ENCODE measurements at places on chromosomes 16 and 17.

- DNase-seq, result no peak
Measured at GRCh38 chr17:38879878-38880665, 10.2 kb downstream of the LASP1 start.

DNA sequence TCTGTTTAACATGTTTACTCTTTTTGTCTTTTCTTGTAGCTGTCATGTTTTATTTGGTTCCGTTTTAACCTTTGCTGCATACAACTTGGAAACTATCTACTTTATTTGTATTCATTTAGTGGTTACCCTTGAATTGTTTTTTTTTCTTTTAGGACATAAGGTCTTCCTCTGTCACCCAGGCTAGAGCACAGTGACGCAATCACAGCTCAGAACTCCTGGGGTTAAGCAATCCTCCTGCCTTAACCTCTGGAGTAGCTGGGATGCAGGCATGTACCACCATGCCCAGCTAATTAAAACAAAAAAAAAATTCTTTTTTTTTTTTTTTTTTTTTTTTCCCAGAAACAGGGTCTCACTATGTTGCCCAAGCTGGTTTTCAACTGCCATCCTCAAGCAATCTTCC lies 29.8 kb upstream of the USP43 start:
- no peak for DNase-seq

- DNase-seq, result no peak
Measured at GRCh38 chr16:26668026-26668425, 398.7 kb upstream of the C16orf82 start.

GRCh38 chr16:15450624-15451023 lies 16.2 kb downstream of the BMERB1 start:
- no peak for DNase-seq

DNA sequence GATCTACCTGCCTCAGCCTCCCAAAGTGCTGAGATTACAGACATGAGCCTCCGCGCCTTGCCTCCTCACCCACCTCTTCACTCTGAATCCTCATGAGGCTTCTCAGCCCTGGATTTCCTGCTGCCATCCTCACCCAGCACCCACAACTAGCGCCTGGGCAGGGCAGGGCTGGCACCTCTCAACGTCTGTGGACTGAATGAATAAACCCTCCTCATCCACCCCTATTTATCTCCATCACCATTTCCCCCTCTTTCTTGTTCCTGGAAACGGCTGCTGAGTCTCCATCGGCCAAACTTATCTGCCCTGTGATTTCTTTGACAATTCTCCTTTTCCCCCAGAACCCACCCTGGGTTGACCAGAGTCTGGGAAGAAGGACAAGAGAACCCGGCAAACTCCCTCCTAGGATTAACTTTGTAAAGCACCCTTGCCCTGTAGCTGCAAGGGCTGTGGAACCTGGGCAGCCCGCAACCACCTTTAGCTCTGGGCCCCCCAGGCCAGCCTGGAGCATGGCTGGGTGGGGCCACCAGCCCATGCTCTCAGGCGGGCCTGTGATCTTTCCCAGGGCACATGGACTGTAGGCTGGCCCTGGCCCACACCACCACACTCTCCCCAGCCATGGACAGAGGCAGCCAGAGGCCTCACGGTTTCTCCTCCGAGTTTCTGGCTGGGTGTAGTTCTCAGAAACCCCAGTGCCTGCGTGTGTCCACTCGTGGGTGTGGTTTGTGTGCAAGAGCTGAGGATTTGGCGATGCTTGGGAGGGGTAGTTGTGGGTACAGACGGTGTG lies 2.4 kb downstream of the SPN start:
- DNase-seq, result no peak

- peak; percentile 44 for DNase-seq
Measured at GRCh38 chr16:85789773-85790172, 9.6 kb downstream of the EMC8 start.

DNA sequence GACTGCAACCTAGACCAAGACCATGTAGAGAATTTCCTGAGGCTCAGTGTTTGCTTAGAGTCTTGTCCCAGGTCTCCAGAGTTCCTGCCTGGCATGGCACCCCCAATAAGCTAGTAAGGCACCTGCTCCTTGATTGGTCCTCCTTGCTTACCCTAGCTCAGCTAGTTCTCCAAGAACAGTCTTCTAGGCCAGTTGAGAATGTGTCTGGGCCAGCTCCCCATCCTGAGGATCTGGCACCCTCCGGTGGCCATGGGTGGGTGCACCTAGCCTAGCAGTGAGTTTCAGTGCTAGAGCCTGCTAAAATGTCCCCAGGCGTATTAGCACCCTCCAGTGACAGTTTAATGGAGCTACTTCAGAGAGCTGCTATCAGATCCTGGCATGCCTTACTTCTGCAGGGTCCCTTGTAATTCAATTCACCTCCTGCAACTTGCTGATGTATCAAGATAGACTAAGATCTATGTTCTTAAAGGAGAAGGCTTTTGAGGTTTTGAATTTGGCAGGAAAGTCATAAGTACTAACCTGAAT lies 44.4 kb upstream of the MED13 start:
- peak; percentile 75 for DNase-seq

DNA sequence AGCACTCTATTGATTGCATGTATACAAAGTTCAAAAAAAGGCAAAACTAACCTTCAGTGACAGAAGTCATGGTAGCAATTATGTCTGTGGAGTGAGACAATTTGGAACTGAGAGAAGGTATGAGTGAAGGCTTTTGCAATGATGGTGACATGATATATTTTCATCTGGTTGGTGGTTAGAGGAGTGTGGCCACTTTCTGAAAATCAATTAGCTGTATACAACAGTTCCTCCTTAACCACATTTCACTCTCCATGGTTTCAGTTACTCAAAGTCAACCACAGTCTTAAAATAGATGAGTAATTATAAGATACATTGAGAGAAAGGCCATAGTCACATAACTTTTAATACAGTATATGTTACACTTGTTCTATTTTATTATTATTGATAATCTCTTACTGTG lies 26.2 kb downstream of the ADAMTS18 start:
- no peak for DNase-seq

DNA sequence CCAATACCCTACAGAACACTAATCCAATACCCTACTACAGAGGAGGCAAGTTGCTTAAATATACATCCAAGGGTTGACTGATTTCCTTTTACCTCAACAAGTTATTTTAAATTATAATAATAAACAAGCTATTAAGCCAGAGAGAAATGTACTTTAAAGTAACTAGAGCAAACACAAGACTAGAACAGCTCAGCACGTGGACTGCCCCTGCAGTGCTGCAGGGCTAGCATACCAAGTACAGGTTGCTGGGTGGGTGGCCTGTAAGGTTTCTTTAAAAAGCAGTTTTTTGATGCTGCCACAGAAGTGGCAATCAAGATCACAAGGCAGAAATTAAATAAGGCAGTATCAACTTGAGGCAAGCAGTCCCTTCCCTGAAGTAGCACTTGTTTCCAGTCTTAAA lies 63.5 kb downstream of the PARN start:
- no peak for DNase-seq

DNA sequence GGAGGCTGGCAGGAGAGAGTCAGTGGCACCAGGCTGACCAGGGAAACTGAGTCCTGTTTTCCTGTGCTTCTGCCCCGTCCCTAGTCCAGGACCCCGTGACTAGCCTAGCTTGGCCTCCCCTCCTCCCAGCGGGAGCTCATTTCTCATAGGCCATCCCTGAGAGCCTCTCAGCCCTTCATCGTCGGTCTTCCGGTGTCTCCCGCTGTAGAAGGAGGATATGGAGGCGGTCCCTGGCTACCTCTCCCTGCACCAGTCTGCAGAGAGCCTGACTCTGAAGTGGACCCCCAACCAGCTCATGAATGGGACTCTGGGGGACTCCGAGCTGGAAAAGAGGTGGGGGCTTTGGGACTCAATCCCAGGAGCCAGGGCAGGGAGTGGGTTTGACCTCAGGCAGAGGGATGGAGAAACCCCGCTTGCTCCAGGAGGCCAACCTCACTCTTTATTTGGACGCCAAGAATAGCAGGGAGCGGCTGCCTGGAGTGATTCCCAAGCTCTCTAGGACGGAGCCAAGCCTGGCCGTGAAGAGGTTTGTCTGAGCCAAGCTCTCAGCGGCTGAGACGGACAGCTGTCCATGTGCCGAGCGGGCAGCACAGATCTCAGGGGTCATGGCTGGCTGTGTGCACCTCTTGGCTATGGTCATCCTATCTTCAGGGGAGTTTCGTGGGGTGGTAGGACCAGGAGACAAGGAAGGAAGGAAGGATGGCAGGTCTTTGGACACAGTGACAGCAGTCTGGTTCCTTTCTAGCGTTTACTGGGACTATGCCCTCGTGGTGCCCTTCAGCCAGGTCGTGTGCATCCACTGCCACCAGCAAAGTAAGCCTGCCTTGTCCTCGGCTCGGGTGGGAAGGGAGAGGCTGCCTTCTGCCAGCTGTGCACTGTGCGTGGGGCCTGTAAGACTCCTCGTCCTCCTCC lies 26.8 kb downstream of the SGSM2 start:
- no peak for DNase-seq

- no peak for DNase-seq
Measured at GRCh38 chr17:75088465-75089417, 987 bp downstream of the SLC16A5 start.
